ENCODE measurements at places on chromosomes 3 and 15. TPM values are rescaled to one million over a fixed set of nuclear protein-coding genes. Genes with fewer than 3 reads are reported as not detected.

Gene DUOXA2
- not detected for total RNA-seq

Gene GCHFR
- total RNA-seq = 6.6 TPM

Gene LSMEM2
- not detected for total RNA-seq

Gene DENND6A
- 15.5 TPM for total RNA-seq

Gene KLF15
- total RNA-seq = 0.27 TPM

Gene SLC12A6
- 17.0 TPM for total RNA-seq

Gene LRRC49
- total RNA-seq = 6.4 TPM

Gene LEKR1
- not detected for total RNA-seq

Gene HYAL3
- total RNA-seq = 15.1 TPM

Gene SI
- not detected for total RNA-seq

Gene MPI
- total RNA-seq = 35.4 TPM

Gene RLBP1
- not detected for total RNA-seq

Gene A4GNT
- not detected for total RNA-seq
